Activated CD8-positive, alpha-beta memory T cell treated with anti-CD3 and anti-CD28 coated beads for 48 hours (primary cell): ENCODE measurements at places on chromosomes 3 and 15.

GRCh38 chr3:96466441-96466840, 348.0 kb upstream of the EPHA6 start:
- DNase-seq = no peak

DNA sequence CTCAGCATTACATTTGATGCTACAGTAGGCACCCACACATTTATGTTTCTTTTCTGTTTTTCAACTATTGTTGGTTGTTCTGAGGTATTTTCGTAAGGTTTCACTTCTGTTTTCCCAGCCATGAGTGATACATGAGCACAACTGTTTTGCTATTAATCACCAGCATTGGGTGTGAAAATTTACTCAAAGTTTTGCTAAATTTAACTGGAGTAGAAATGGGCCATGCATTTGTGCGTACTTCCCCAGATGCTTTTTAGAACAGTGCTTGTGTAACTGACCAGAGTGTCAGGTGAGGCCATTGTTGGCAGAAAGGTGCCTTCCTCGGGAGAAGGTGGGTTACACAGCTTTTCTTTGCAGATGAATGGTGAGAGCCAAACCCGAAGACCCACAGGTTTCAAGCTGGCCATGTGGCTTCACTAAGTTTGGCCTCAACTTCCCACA, 70.4 kb downstream of the ST6GAL1 start:
- no peak for DNase-seq

DNA sequence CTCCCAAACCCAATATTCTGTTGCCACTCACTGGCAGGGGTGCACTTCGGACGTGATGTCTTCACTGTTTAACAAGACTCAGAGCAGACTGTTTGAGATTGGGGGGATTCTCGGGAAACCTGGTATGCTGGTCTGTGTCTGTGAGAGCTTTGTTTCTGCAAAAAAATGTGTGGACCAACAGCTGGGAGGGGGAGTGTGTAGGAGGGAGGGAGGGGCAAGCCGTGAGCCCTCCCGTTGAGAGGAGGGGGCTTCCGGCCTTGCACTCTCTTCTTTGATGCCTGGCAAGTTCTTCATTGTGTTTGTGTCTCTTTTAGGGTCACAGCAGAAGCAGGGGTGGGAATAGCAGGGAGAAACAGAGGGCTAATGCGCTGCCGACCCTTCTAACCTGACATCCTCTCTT, 74.9 kb upstream of the NDN start:
- no peak for DNase-seq

DNA sequence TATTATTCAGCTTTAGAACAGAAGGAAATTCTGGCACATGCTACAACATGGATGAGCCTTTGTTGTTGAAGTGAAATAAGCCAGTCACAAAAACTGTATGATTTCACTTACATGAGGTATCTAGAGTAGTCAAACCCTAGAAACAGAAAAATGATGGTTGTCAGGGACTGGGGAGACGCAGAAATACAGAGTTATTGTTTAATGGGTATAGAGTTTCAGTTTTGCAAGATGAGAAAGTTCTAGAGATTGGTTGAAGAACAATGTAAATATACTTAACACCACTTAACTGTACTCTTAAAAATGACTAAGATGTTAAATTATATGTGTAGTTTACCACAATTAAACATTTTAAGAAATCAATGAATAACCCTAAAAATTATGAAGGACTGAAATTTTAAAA, 15.8 kb downstream of the SPTSSB start:
- DNase-seq = no peak

- DNase-seq = no peak
Measured at GRCh38 chr15:61869656-61870055, 190.6 kb downstream of the VPS13C start.

GRCh38 chr3:188788621-188789081, 383.1 kb upstream of the TPRG1 start:
- peak; percentile 24 for DNase-seq

- no peak for DNase-seq
Measured at GRCh38 chr3:189099505-189100290, 72.1 kb upstream of the TPRG1 start.

GRCh38 chr3:18751514-18751913, 326.4 kb upstream of the SATB1 start:
- no peak for DNase-seq

DNA sequence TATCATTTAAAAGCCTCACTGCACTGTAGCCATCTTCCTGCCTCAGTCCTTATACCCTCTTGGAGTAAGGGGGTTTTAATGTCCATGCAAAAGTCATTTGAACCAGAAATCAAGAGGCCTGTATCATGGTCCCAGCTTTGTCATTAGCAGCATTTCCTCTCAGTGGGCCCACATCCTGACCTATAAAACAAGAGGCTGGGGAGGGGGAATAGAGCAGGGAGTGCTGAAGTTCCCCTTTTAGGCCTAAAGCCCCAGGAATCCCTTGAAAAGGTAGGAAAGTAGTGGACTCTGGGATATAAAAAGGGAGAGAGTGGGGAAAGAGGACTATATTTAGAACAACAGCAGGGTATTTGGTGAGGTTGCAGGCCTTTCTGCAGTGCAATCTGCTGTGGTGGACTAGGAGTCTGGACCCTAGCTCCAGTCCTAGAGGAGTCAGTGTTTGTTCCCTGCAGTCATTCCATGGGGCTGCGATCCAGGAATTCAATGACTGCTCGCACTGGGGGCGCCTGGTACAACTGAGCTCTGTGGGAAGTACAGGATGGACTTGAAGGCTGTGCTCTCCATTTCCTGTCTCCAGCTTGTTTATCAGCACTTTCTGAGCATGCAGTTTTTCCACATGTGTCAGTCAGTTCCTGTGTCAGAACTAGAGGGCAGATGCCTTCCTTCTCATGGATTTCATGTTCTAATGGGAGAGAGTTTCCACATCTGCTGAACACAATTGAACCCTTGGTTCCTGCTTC, 46.8 kb downstream of the PDHB start:
- no peak for DNase-seq

- no peak for DNase-seq
Measured at GRCh38 chr3:45950131-45950530, 6.9 kb downstream of the CXCR6 start.
